Fibroblast of villous mesenchyme (primary cell): ENCODE measurements at places on chromosomes 2 and 18.

- no peak for DNase-seq
These were observed 131.0 kb upstream of the SNTG2 start for GRCh38 chr2:819601-820000.

- DNase-seq = peak; percentile 71
These were observed 2.6 kb downstream of the CYB5A start for GRCh38 chr18:74289137-74289536.

DNA sequence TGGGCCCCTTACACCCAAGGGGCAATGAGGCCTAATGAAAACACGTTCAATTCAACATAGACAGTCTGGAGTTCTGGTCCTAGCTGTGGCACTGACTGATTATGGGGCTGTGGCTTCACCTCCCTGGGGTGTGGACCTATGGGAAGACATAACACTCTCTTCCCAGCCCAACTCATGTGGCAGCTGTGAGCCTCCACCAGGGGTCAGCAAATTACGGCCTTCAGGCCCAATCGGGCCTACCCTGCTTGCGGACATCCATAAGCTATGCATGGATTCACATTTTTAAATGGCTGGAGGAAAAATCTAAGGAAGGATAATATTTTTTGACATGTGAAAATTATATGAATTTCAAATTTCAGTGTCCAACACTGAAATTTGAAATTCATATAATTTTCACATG, 101.3 kb downstream of the LOXHD1 start:
- DNase-seq = no peak

DNA sequence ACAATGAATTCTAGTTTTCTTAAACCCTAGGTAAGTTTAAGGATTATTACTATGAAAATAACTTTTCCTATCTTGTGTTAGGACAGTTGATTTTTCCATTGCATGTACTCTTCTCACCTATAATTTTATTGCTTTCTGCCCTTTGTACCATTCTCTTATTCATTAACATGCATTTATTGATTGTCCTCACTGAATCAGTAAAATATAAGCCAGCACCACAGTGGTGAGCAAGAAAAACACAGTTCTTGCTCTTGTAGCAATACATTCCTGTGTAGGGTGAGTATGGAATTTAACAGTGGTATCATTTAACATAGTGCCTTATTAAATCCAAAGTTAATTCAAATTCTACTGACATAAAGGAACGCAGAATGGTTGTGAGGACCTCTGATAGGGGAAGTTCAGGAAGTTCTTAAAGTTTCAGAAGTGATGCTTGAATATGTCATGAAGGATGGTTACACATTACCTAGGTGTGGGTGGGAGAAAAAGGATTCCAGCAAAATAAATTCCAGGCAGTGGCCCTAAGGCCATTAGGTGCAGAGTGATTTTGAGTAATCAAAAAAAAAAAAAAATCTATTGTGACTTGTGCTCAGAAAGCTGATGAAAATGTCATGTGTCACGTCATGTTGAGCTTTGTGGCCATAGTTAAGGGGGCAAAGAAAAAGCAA, 104.7 kb upstream of the DSEL start:
- DNase-seq = no peak

GRCh38 chr18:11074889-11075288, 74.5 kb downstream of the PIEZO2 start:
- peak; percentile 37 for DNase-seq

- no peak for DNase-seq
These were observed 557.6 kb upstream of the FANCL start for GRCh38 chr2:58798676-58799208.

GRCh38 chr2:210003359-210003758, 921 bp downstream of the RPE start:
- DNase-seq = peak; percentile 18

- peak; percentile 76 for DNase-seq
These were observed 262.4 kb downstream of the NBAS start for GRCh38 chr2:15298770-15299169.

GRCh38 chr2:79827881-79828280, 315.0 kb downstream of the CTNNA2 start:
- DNase-seq = no peak

- no peak for DNase-seq
These were observed 14.4 kb downstream of the AFG3L2 start for GRCh38 chr18:12362473-12363174.

DNA sequence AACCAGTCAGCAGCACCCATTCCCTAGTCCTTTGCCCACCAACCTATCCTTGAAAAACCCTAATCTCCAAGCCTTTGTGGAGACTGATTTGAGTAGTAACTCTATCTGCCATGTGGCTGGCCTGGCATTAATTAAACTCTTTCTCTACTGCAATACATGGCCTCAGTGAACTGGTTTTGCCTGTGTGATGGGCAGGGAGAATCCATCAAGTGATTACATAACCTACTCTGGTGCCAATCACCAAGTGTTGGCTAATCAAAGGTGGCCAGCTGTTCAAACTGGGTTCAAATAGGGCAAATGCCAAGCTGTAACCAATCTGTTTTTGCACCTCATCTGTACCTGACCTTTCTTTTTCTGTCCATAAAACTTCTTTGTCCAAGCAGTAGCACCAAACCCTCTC, 139.8 kb upstream of the XPO1 start:
- no peak for DNase-seq

- DNase-seq = peak; percentile 2
These were observed 3.4 kb downstream of the ZNF521 start for GRCh38 chr18:25348386-25349130.

DNA sequence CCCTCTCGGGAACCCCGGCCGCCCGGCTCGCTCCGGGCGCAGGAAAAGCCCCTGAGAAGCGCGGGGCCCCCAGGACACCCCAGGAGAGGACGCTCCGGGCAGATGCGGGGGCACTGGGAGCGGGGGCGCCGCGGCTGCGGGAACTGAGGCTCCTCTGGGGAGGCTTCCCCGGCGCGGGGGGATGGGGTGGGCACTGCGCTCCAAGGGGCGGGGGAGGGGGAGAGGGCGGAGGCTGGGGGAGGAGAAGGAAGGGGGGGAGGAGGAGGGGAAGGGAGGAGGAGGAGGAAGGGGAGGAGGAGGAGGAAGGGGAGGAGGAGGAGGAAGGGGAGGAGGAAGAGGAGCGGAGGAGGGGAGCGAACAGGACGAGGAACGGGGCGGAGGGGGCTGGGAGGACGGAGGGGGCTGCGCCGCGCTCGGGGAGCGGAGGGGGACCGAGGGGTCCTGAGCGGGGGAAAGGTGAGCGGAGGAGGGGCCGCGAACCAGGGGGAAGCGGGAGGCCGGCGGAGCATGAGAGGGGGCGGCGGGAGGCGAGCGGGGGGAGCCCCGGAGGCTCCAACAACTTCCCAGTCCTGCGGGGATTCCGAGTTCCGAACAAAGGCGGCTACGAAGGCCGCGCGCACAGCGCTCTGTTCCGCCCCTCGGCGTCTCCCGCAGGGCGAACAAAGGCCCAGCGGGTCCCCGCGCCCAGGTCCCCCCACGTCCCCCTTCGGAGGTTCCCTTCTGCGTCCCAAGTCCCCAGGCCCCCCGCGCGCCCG, 742 bp downstream of the PXDN start:
- DNase-seq = peak; percentile 72

- no peak for DNase-seq
These were observed 284.4 kb downstream of the RBM43 start for GRCh38 chr2:150977296-150977695.

DNA sequence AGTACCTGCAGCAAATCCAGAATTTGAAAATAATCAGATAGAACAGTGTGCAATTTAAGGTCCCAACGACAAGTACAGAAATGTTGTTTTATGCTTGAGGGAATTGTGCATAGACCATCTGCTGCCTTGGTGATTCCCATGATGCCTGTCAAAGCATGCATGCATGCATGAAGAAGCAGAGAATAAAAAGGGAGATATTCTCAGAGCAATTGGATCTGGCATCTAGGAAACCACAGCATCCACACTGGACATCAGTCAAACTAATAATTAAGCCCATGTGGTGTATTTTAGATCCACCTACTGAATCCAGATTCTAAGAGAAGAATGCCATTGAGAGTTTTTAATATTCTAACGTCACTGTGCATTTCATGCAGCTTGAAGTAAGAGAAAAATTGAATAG, 361.2 kb downstream of the FSIP2 start:
- DNase-seq = no peak

GRCh38 chr18:58009166-58009565, 34.9 kb upstream of the NEDD4L start:
- peak; percentile 10 for DNase-seq

DNA sequence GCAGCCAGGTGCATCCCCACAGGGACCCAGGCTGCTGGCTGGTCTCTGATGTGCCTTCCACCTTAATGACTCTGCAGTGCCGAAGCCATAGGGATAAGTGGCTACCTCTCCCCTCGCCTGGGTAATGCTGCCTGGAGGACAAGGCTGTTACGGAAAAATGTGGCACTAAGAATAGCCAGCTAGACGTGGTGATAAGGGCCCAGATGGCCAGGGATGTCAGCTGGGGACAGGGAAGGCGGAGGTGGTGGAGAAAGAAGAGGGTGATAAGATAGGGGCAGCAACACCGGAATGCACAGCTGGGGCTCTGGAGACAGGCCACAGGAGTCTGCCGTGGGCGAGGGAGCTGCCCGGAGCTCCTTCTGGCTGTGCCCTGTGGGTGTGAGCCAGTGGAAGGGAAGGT, 170.6 kb downstream of the FHOD3 start:
- DNase-seq = no peak

DNA sequence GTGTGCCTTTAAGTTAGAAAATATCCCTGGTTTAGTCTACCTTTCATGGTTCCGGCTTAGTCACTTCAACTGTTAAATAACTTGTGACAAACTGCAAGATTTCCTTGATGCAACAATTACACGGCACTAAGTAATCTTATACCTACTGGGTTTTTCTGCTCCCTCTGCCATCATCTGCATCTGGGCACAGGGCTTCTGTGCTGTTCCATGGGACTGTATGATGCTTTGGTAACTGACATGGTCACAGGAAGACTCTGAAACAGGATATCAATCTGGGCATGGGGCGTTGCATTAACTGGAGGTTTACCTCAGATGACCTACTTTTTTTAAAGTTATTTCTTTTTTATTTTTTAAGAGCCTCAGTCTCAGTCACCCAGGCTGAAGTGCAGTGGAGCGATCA, 365.4 kb downstream of the SS18 start:
- DNase-seq = no peak

- peak; percentile 64 for DNase-seq
These were observed 947 bp downstream of the ZEB2 start for GRCh38 chr2:144518748-144519596.

DNA sequence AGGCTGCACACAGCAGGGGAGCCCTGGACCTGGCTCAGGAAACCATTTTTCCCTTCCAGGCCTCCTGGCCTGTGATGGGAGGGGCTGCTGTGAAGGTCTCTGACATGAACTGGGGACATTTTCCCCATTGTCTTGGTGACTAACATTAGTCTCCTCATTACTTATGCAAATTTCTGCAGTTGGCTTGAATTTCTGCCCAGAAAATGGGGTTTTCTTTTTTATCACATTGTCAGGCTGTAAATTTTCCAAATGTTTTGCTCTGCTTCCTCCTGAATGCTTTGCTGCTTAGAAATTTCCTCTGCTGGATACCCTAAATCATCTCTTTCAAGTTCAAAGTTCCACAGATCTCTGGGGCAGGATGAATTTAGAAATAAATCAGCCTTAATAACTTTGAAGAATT, 78.2 kb downstream of the EHBP1 start:
- no peak for DNase-seq

- no peak for DNase-seq
These were observed 123.4 kb upstream of the CDH20 start for GRCh38 chr18:61209801-61210200.

DNA sequence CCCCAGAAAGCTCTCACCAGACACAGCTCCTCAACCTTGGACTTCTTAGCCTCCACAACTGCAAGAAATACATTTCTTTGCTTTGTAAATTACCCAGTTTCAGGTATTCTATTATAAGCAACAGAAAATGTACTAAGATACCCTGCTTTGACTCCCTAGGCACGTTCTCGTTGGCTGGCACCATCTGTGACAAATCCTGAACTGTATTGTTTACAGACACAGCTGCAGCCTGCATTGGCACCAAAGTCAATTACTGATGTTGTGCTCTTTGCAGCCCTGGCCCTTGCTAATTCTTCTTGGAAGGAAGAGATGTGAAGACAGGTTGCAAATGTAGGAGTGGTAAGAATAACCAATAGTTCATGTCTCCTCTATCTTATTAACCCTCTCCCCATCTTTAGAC, 72.7 kb upstream of the FAM136A start:
- DNase-seq = no peak

GRCh38 chr2:191220671-191221070, 24.5 kb upstream of the MYO1B start:
- DNase-seq = no peak

GRCh38 chr18:74768096-74768495, 170.4 kb downstream of the ZNF407 start:
- no peak for DNase-seq

GRCh38 chr2:239275847-239276831, 124.7 kb downstream of the HDAC4 start:
- peak; percentile 90 for DNase-seq

GRCh38 chr2:13669607-13670006, 952.9 kb downstream of the TRIB2 start:
- DNase-seq = no peak

- no peak for DNase-seq
These were observed 4.0 kb downstream of the SNORC start for GRCh38 chr2:232873909-232874641.

GRCh38 chr2:44250376-44250775, 24.9 kb upstream of the SLC3A1 start:
- no peak for DNase-seq

- DNase-seq = no peak
These were observed 390.2 kb downstream of the PTPRM start for GRCh38 chr18:7957297-7957696.
